LHCN-M2 (cell line): ENCODE measurements at places on chromosomes 11 and 22. TPM values are rescaled to one million over a fixed set of nuclear protein-coding genes. Genes with fewer than 3 reads are reported as not detected.

Gene APOC3
- not detected in 2 replicates for total RNA-seq

Gene OR5D16
- not detected in 2 replicates for total RNA-seq

Gene APOA1
- total RNA-seq: not detected in 2 replicates

Gene ACTN3
- not detected in 2 replicates for total RNA-seq
